ENCODE measurements at places on chromosomes 12 and 14.
A peak's percentile ranks its signal among the peaks of the same experiment; 100 is the strongest.

DNA sequence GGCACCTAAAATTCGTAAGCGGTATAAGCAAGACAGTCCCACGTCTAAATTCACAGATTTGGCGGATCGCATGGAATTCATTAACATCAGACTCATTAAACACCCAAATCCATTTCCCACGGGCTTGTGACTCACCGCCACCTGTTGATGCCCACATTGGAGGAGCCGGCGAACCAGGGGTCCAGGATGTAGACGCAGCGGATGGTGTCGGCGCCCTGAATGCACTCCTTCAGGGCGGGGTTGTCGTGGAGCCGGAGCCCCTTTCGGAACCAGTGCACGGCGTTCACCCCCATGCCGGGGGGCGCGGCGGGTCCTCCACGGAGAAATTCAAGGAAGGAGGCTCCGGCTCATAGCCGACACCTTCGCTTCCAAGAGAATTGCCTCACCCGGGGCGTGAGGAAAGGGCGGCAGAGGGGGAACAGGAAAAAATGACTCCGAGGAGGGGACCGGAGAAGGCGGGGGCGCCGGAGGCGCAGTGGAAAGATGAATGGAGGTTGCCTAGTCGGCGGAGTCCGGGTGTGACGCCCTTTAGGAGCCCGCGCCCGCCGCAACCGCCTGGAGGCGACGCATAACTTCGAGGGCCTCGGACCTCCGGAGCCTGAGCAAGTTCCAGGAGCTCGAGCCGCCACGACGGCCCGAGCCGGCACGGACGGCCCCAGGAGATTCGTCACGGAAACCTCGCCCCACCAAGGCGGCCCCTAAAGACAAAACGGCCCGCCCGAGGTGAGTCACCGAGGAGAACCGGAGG is 506 bp downstream of the CRY1 start:
- DNase-seq, result peak; percentile 82

GRCh38 chr12:116552773-116553373 is 6.3 kb upstream of the MAP1LC3B2 start:
- no peak for DNase-seq

DNA sequence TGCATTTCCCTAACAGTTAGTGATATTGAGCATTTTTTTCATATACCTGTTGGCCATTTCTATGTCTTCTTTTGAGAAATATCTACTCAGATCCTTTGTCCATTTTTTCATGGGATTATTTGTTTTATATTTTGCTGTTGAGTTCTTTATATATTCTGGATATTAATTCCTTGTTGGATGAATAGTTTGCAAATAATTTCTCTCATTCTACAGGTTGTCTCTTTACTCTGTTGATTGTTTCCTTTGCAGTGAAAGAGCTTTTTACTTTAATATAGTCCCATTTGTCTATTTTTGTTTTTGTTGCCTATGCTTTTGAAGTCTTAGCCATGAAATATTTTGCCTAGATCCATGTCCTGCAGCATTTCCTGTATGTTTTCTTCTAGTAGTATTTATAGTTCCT is 11.5 kb upstream of the SLC4A8 start:
- no peak for DNase-seq

DNA sequence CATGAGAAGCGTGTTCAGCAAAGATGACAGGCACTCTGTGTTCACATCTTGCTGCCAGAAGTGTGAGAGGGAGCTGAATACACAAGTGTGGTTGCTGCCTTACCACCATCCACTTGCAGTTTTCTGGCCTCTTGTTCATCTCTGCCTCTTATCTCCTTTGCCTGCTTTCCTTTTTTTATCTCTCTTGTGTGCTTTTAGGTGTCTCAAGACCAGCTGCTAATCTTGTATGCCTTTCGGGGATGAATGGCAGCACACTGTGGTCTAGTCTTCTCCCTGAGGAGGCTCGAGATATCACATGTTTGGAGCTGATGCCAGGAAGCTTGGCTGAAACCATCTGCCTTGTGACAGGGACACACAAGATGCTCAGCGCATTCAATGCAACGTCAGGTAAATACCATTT is 17.2 kb downstream of the FAM234B start:
- DNase-seq, result no peak

GRCh38 chr14:50520947-50521815 is 11.2 kb downstream of the MAP4K5 start:
- DNase-seq, result peak; percentile 61

DNA sequence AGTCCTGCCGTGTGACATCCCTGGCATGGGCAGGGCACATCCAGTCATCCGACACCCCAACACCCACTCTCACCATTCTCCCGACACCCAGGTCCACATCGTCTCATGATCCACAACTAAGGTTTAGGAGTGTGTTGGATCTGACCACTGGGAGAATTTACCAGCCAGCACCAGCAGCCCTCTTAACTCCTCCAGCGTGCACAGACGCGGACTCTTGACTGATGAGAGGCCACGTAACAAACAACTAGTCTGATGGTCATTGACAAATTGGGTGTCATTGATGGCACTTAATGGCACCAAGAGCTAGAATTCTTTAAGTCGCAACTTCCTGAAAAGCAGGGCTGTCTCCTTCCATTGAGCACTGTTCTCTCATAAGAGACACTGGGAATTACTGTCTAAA is 203.0 kb upstream of the SFSWAP start:
- DNase-seq, result no peak

DNA sequence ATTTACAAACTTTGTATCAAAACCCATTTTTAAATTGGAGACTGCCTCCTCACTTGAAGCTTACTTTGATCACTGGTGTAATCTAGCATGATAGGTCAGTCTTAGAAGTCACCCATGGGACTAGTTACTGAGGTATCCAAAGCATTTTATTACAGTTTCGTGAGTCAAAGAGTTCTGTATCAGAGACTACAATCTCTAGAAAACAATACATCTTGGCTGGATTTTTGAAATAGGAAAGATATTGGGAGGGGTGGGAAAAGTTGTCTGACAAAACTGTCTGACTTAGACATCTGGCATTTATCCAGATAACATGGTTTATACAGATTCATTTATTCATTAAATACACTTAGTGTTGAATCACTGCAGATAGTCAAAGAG is 173.5 kb upstream of the PDZRN4 start:
- no peak for DNase-seq

GRCh38 chr12:97989366-97989940 is 525.9 kb upstream of the TMPO start:
- DNase-seq, result no peak

DNA sequence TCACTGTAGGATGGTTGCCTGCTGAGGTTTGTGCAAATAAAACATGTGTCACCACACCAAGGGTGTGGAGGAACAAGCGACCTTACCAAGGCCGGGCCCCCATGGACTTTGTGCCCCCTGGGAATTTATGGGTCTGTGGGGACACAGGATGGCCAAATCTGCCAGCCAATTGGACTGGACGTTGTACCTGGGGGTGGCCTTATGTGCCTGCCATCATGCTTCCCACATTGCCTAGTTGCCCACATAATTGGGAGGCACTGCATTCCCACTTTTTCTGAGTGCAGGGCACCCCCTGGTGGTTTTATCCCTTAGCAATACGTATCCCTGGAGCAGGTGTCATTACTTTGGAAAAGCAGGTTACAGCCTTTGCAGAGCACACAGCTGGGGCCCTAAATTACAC is 92.6 kb upstream of the TMPO start:
- DNase-seq, result no peak

- no peak for DNase-seq
These were observed 142.0 kb upstream of the PELI2 start for GRCh38 chr14:55976219-55976618.
